Left ventricle myocardium inferior (tissue), 1 donor: ENCODE measurements at places on chromosomes 13 and 19. TPM values are rescaled to one million over a fixed set of nuclear protein-coding genes. Genes with fewer than 3 reads are reported as not detected.

TRPC4 gene
- 0.19 TPM for total RNA-seq

CEACAM7 gene
- total RNA-seq = 0.16 TPM

DNA sequence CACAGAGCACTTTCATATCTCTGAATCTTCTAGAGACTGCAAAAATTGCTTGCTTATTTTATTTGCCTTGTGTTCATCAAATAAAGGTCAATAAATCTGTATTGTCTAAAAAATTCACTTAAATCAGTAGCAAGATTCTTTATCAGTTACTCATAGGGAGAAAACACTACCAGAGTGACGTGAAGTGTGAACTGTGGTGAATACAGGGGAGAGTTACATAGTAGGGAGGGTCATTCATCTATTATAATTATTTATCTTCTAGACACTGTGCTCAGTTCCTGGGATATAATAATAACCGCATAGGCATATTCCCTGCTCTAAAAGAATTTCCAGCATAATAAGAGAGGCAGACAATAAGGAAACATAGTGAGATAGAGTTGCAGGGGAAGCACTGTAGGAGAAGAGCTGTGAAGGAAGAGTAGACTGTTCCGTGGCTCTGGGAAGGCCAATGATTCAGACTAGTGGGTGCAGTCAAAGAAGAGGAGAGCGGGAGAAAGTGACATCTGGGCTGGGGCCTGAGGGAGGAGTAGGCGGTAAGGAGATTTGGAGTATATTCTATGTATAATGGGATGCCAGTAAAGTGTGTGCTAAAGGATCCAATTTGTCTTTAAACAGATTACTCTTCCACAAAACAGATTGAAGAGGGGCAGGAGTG, 84.0 kb upstream of the TDRD3 start:
- DNase-seq = no peak

DNA sequence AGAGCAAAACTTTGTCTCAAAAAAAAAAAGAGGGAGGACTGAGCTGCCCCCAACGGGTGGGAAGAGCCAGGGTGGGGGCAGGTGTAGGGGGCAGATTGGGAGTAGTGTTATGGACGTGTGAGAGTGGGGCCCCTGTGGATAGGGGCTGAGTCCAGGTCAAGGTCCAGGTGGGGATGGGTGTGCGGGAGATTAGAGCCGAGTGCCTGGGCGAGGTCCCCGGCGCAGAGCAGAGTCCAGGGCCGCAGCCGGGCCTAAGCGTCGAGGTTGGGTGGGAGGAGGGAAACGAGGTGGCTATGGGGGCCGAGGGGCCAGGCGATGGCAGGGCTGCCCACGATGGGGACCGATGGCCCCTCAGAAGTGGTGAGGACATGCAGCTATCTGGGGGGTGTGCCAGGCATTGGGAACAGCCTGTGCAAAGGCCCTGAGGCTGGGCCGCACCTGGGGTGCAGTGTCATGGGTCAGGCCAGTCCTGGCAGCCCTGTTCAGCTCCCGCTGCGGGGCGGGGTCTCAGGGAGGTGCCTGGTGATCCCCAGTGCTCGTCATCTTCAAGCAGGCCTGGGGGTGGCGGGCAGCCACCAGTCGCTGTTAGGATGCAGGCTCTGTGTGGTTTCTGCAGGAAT, 12.3 kb upstream of the MISP start:
- no peak for DNase-seq

DNA sequence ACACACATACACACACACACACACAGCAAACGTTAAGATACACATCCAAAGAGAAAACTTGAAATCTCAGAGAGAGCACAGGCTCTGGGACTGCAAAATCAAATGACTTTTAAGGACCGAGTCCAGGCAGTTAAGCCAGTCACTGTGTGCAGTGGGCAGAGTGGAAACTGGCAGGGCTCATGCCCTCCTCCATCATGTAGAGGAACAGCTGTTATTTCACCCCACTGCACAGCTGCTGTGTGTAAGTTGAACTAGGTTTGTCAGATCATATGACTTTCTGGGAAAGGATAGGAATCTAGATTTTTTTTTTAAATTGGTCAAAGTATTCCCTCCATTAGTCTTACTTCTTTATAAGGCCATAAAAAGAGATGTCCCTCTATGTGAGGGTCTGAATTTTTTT, 1002.1 kb downstream of the UQCRFS1 start:
- no peak for DNase-seq

DNA sequence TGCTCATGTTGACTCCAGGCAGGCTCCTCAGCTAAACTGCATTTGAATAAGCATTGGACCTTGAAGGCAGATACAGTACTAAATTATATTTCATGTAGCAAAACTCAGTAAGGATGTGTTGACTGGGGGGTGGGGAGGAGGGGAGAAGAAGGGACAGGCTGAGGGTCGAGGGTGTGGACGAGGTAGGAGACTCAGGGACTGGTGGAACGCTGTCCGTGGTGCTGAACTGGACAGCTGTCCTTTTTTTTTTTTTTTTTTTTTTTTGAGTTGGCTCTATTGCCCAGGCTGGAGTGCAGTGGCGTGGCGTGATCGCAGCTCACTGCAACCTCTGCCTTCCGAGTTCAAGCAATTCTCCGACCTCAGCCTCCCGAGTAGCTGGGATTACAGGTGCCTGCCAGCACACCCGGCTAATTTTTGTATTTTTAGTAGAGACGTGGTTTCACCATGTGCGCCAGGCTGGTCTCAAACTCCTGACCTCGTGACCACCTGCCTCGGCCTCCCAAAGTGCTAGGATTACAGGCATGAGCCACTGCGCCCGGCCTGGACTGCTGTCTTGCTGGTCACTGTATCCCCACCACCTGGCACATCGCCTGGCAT, 33.2 kb upstream of the CASP14 start:
- DNase-seq = no peak
